ENCODE measurements at places on chromosomes 12 and 14. TPM values are rescaled to one million over a fixed set of nuclear protein-coding genes. Genes with fewer than 3 reads are reported as not detected.

DNA sequence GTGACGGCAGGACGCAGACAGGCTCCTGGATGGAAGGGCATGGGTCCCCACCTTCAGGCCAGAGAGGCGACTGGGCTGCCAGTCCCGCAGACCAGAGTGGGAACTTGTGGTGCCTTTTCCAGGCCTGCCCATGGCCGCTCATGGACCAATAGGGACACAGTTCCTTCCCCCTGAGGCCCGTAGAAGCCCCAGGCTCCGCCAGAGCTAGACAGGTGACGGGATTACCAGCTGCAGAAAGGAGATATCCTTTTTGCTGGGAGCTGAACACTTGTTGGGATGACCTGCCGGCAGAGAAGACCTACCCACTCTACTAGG is 73.6 kb upstream of the RASSF8 start:
- no peak for DNase-seq

GRCh38 chr12:1425396-1425729 is 169.0 kb downstream of the FBXL14 start:
- DNase-seq: no peak

DNA sequence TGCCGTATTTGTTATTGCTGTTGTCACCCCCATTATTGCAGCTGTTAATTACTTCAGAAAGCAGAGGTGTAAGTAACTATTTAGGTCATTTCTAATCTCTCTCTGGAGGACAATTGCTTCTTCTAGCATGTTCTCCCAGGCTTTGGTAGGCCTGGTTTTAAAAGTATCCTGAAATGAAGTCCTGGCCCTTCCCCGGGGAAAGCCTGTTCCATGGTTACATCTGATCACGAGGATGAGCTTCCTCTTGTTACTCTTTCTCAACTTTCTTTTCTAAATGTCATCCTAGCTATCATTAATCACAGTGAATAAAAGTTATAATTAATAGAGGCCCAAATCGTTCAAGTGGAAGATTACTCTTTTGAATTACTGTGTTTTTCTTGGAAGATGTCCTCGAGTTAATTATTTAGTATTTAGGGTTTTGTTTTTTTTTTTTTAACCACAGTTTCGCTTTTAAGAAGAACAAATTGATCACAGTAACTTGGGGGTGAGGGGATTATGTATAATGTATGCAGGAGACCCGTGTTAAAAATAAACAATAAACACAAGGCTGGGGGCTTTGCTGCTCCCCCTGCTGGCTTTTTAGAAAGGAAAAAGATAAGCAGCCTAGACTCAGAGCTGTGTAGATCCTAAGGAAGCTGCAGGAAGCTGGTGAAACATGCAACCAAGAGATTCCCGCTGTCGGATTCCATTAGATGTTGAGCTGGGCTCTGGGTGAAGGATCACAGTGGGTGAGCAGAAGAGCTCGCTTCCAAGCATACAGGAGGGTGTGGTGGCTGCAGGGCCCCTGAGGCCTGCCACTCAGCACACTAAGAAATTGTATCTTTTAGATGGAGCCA is 420.1 kb downstream of the FUT8 start:
- peak; percentile 23 for DNase-seq

DNA sequence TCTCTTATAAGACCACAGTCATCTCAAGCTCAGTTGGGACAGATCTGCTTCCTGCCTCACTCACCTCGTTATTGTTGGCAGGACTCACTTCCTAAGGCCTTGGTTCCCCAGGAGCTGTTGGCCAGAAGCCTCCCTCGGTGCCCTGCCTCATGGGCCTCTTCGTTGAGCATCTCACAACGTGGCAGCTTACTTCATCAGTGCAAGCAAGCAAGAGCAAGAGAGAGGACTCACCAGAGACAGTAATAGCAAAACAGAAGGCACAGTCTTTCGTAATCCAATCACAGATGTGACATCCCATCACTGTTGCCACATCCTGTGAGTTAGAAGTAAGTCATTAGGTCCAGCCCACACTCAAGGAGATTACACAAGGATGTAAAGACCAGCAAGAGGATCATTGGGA is 5.1 kb upstream of the NUMB start:
- peak; percentile 84 for DNase-seq

- no peak for DNase-seq
Measured at GRCh38 chr12:6830286-6830890, 2.2 kb downstream of the P3H3 start.

DNA sequence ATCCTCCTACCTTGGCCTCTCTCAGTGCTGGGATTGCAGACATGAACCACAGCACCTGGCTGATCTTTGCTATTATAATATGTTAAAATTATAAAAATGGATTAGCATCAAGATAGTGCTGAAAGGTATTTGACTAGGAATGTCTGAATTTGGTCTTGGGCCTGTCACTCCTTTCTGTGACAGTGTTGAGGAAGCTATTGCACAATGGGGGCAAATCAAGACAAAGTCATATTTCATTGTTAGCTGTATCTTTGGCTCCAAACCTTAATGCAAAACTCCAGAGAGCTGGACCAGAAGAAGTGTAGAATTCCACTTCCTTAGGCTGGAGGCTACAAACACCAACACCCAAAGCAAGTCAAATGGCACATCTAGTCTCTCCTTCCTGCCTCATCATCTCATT is 42.2 kb downstream of the ZCRB1 start:
- DNase-seq: no peak

DNA sequence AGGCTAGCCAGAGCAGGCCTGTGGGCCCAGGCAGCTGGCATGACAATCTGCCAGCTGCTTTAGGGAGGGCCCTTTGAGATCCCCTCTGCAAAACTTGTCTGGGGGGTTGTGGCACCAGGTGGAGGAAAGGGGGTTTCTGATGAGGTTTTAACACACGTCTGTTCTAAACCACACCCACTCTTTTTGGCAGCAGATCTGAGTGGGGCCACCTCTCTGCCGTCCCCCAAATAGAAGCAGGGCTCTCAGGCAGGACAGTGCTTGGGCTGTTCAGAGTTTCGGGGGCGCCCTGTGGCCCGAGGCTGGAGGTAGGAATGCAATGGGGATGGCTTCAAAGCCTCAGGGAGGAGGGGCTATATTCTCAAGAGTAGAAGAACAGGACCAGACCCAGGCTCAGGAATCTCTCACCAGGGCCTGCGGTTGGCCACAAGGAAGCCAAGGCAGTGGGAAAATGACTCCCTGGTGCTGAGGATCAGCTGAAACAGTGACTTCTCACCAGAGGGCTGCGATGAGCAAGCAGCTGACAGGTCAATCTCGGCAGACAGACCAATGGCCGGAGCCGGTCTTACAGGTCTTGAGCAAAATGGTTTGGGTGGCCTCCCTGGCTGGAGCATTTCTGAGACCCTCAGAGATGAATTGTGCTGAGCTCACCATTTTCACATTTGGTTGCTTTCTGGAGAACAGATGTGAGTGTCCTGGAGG is 1.5 kb upstream of the KRT5 start:
- no peak for DNase-seq

DNA sequence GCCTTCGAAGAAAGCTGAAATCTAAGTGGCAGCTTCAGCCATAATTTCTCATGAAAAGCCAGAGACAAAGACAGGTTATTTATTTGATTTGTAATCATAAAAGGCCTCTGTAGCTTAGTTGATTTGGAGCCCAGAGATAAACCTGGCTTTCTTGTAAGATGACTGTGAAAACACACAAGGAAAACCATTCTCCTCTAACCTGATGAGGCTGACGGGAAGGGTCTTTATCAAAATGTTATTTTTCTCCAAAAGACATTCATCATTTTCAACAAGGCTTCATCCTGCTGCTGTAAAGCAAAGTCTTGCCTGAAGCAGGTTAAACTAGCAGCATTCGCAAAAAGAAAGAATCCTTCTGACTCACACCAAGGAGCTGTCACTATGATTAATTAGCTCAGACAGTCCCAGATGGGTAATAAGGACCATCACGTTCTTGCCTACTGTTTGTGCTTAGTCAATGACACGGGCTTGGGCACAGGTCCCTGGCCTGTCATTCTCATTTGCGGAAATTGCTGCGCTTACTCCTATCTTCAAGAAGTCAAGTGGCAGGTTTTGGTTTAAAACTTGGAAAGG is 286.6 kb downstream of the C12orf75 start:
- DNase-seq: no peak

DNA sequence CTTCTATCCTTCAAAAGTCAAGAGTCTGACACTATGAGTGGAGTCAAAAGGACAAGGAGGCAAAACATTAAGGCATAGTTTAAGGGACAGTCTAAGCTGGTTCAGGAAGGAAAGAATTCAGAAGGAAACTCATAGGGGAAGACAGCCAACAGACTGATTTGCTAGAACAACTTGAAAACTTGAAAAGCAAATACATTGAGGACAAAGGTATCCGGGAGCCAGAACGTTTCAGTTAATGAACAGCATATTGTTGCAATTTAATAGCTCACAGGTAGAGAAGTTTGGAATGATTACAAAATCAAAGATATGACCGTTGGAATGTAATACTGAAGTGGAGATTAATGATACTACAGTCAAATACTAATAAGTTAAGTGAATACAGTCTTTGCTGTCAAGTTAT is 312.8 kb upstream of the RPL10L start:
- DNase-seq: no peak

GRCh38 chr12:80100591-80100990 is 1.3 kb downstream of the OTOGL start:
- DNase-seq: no peak

DNA sequence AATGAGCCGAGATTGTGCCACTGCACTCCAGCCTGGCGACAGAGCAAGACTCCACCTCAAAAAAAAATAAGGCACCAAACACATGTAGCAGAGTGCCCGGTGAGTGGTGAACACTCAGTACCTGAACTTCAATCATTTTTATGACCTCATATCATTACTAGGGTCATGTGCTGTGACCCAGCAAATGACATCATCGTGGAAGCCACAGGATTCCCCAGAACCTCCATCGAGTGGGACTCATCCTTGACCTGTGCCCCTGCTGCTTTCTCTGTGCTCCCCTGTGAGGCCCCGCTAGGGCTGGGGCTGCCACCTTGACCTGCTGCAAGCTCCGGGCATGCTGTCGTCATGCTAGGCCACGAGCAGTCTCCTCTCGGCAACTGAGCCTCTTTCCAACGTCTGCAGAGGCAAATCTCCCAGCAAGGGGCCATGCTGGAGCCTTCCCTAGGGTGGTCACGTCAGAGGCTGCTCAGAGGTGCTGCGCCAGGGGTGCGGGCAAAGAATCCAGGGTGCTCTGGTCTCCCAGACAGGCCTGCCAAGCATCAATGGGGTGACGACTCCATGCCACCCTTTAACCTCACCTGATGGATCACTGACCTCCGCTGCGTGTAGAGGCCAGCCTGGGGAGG is 18.5 kb downstream of the GLTP start:
- DNase-seq: no peak

DNA sequence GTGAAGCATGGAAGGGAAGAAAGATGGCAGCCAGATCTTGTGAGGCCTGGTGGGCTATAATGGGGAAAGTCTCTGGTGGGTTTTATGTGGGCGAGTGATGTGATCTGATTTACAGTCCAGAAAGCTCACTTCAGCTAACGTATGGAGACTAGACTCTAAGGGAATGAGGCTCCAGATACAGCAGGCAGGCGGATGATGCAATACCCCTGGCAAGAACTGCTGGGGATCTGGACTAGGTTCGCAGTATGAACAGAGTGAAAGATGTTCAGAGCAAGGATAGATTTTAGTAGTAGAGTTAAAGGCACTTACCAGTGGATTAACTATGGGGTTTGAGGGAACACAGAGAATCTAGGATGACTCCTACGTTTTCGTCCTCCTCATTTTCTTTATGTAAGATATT is 253.1 kb downstream of the ANO2 start:
- no peak for DNase-seq

DNA sequence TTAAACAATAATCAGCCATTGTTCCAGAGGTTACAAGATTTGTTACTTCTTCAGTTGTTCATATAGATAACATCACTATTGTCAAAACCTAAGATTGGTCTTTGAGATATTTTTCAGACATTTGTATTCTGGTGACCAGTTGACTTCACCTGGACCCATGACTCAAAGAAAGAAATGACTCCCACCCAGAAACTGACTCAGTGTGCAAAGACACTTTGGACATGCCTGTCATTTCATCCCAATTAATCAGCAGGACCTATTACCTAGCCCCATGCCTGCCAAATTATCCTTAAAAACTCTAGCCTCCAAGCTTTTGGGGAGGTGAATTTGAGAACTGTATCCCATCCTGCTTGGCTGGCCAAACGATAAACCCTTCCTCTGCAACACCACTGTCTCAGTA is 27.7 kb upstream of the TSPAN11 start:
- DNase-seq: no peak

DNA sequence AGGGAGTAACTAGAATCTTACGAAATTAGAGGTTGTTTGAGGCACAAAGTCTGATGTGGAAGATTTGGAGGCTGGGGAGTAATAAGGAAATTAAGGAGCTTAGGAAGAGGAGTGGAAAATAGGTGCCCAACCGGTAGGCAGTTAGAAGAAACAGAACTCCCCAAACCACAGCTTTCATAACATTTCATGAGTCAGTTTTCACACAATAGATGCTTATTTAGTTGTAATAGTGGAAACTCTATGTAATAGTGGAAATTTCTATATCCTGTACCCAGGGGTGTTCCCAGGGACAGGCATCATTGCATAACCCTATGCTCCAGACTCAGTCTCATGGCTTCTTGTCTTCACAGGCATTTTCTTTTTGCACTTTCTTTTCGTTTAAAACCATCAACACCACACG is 8.3 kb downstream of the C3AR1 start:
- DNase-seq: no peak

DNA sequence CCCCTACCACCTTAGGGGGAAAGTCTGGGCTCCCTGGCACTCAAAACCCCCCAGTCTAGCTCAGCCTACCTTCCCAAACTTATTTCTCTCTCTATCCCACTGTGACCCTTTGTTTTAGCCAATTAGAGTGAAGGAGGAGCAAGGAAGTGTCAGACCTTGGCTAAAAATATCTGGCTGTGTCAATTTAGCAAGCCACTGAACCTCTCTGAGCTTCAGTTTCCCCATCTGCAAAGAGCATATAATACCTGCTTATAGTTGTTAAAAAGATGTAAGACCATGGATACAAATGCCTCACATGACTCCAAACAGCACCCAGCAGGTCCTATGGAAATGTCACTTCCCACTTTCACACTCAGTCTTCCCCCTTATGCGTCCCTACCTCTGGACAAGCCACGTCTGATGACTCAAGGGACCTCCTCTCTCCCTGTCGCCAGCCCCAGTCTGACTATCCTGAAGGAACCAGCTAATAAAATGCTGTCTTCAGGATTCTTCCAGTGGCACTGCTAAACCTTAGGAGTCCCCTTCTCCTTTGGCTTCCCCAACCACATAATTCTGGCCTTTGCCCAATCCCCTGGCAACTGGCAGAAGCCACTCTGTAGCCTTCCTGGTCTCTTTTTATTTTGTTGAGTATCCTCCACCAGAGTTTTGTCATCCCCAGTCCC is 19.3 kb downstream of the FOXN3 start:
- no peak for DNase-seq

The CYP46A1 gene
- total RNA-seq: 0.13 TPM

The PLEKHG7 gene
- total RNA-seq: not detected

The ACOT6 gene
- total RNA-seq: not detected

The BCL2L2 gene
- 16.3 TPM for total RNA-seq

The NAV3 gene
- 2.3 TPM for total RNA-seq

The AQP6 gene
- not detected for total RNA-seq

The TMEM30B gene
- total RNA-seq: 0.13 TPM

The CCDC60 gene
- not detected for total RNA-seq

The SLC10A1 gene
- not detected for total RNA-seq

The PMCH gene
- total RNA-seq: not detected

The SLC5A8 gene
- total RNA-seq: under 0.01 TPM

The PZP gene
- 0.26 TPM for total RNA-seq

The BHLHE41 gene
- under 0.01 TPM for total RNA-seq

The LRTM2 gene
- total RNA-seq: not detected
